WTC11 (cell line): ENCODE measurements at places on chromosomes 4 and X.

- no peak for DNase-seq
Observed at GRCh38 chr4:108003982-108004515, 14.4 kb downstream of the HADH start.

GRCh38 chr4:83217721-83218522 lies 66.7 kb downstream of the COQ2 start:
- DNase-seq = no peak

DNA sequence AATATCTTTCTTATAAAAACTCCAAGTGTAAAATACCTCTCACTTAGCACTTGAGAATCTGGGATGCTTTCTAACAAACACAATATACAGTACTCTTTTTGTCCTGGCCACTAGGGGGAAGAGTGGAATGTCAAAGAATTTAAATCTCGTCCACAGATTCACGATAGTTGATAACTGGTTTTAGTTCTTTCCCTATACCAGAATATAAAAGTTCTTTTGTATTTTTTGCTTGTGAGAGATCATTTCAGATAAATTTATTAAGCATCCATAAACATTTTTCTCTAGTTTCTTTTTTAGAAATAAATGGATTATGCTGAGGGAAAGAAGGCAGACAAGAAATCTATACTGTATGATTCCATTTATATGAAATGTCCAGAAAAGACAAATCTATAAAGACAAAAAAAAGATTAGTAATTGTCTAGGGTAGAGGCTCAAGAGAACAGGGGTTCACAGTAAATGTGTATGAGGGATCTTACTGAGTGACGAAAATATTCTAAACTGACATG lies 50.4 kb downstream of the MGARP start:
- no peak for DNase-seq

DNA sequence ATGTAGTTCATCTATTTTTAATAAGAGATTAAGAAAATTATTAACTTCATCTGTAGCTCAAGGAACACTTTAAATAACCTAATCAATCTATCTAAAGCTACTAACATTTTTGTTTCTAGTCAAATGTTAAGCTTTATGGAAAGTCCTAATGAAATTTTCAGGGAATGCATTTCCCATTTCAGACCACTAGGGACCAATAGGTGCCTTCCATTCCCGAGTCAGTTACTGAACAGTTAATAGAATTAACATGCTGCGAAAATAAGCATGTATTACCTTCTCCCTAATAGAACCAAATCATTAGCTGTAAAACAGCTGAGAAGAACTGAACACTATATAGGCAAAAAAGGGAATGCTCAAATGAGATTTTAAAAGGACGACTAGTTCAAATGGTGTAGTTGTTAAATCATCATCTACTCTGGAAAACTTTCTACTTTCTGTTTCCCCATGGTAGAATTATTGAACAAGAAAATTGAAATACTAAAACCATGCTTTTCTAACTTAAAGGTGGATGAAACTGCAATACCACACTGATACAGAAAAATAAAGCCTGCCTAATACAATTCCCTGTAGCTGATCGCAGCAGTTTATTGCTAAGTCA lies 22.5 kb downstream of the STX18 start:
- no peak for DNase-seq

DNA sequence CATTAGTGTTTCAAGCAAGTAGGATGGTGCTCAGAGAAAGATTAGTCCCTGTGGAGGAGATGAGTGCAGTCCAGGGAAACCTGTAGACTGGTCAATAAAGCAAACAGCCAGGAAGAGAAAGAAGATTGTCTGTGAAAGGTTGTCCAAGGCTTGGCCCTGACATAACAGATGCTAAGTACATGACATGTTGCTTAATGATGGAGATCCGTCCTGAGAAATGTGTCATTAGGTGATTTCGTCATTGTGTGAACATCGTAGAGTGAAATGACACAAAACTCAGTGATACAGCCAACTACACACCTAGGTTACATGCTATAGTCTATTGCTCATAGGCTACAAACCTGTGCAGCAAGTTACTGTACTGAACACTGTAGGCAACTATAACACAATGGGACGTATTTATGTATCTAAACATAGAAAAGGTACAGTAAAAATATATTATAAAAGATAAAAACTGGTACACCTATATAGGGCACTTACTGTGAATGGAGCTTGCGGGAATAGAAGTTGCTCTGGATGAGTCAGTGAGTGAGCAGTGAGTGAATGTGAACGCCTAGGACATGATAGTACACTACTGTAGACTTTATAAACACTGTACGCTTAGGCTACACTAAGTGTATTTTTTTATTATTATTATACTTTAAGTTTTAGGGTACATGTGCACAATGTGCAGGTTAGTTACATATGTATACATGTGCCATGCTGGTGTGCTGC lies 9.0 kb upstream of the PRSS48 start:
- no peak for DNase-seq

- no peak for DNase-seq
Observed at GRCh38 chr4:14868426-14869395, 133.6 kb upstream of the CPEB2 start.

DNA sequence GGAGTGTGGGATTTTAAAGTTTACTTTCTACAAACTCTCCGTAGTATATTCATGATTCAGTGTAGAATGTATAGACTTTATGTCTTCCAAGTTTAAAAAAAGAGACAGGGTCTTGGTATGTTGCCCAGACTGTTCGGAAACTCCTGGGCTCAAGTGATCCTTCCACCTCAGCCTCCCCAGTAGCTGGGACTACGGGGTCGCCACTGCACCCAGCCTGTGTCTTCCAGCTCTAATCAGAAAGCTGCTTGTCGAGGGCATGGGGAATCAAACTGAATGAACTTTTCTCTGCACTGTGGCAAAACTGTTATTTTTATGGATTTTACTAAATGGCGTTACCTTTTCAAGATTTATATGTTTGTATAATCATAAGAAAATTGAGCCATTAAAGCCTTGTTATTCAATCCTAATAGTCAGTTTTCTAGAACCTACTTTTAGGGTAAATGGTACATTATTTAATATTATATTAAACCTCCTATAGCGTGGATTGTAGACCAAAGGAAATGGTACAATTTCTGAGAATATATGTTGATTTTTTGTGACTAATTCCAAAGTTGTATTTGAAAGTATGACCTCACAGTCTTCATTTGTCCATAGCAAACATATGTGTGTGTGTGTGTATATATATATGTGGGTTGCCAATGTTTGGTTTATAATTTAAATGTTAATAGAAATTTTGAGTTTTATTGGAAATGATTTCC lies 1.1 kb downstream of the BLOC1S4 start:
- no peak for DNase-seq

DNA sequence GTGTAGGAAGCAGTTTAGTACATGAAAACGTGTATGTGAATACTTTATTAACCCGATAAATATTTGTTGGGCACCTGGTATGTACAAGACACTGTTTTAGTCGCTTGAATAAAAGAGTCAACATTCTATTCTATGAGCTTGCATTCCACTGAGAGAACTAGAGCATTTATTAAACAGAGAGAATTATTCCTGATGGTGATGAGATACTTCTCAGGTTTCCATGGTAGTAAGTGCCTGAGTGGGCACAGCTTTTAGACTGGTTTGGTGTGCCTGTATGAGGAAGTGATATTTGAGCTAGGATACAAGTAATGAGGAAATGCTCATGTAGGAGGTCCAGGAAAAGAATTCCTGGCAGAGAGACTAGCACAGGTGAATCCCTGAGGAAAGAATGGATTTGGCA lies 94.2 kb downstream of the ATP10D start:
- DNase-seq = no peak

DNA sequence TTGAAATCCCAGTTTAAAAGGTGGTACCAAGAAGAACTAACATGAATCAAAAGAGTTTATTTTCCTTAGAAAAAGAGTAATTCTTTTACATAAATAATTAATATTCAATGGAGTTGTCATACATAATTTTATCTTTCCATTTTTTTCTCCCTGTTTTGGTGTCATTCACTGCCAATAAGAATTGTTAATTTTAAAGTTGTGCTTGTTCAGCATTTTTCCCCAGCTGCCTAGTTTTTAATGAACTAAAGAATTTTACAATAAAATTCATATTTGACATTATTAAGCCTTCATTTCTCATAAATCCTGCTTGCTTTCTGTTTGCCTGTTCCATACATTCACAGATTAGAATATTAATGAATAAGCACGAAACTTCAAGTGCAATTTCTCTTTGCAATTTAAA lies 393.6 kb downstream of the GRXCR1 start:
- no peak for DNase-seq

- no peak for DNase-seq
Observed at GRCh38 chr4:1208266-1208961, 36.0 kb upstream of the SPON2 start.

DNA sequence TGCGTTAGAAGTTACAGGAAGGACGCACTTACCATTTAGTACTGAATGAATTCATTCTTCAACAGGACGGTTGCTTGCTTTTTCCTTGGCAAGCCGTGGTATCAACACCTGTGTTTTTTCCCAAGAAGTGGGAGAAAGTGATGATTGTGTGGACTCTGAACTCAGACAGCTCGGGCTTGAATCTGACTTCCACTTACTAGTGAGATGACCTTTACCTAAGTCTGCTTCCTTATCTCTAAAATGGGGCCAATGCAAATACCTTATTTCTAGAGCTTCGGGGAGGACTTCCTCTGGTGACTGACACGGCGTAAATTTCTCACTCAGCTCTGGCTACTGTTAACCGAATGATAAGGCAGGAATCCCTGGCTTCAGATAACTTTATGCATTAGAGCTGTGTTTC lies 146.8 kb upstream of the RBPJ start:
- no peak for DNase-seq

- DNase-seq = no peak
Observed at GRCh38 chr4:178976861-178977260, 1534.6 kb upstream of the AGA start.
